ENCODE measurements at places on chromosomes 6 and 20.

DNA sequence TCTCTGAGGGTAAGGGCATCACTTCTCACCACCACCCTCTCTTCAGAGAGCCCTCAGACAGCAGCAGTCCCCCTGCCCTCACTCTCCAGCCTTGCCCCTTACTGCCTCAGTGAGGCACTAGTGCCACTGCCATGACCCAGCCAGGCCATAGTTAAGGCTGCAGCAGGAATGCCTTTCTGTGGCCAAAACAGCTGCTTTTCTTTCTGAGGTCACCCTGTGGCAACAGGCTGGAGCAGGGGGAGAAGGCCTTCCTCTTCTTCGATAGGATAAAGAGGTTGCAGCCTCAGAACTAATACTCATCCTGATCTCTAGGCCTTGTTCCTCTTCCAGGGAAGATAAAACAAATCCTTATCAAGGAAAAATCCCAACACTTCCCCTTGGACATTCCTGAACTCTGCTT is 56.8 kb upstream of the ECI2 start:
- no peak for DNase-seq

DNA sequence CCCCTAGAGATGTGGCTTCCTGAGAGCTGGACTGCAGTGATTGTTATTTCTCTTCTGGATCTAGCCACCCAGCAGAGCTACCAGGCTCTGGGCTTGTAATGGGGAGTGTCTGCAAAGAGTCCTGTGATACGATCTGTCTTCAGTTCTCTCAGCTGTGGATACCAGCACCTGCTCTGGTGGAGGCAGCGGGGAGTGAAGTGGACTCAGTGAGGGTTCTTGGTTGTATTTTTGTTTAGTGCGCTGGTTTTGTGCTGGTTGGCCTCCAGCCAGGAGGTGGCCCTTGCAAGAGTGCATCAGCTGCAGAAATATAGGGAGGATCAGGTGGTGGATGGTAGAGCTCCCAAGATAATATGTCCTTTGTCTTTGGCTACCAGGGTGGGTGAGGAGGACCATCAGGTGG is 33.7 kb downstream of the PAX1 start:
- no peak for DNase-seq

DNA sequence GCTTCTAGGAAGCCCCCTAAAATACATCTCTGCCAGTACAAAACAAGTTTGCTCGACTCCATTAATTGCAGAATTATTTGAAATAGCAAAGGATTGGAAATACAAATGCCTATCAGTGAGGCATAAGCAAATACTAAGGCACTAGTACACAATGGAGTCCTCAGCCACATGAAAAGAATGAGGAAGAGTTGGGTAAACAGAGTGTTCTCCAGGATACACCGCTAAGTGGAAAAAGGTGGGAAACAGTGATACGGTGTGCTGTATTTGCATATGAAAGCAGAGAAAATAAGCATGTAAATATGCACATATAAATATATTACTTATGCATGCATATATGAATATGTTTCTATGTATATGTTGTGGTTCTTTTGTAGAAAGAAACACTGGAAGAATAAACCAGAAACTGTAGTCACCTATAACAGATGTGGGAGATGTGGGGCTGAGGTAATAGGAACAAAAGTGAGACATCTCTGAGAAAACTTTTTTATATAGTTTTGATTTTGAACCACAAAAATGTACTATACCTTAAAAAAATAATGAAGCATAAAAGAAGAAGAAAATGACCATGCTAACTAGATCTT is 143.4 kb upstream of the MYLIP start:
- DNase-seq = no peak

GRCh38 chr6:115592025-115592424 is 468.7 kb downstream of the FRK start:
- no peak for DNase-seq

DNA sequence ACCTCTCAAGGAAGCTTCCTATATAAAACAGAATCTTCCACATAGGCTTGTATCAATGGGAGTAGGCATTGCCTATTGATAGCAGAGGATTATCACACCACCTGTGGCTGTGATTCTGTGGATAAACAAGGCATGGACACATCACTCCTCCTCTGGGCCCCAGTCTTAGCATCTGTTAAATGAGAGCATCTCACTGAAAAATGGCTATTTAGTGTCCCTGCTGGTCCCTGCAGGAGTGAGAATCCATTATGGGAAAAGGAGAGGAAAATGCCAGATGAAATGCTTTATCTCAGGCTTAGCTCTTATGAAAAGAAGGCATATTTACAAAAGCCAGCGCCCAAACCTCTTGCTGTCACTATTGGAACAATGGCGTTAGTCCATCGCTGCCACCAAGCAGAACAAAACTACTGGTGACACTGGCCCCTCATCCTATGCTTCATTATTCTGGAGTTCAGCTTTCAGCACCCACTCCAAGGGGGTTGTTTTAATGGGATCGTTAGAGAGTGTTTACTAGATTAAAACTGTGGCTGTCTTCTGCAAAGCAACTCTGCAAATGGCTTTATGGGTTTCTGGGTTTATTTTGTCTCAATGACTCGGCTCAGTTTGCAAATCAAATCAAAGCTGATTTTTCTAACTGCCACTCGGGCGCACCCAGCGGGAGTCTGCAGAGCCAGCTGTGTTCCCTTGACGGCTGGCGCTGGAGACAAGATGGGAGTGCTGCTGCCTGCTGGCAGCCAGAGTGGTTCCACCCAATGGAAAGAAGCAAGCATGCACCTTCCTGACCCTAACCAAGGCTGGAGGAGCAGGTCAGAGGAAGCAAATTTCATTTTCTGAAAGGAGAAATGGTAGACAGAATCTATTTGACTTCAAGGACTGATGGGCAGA is 658.8 kb upstream of the CHD6 start:
- no peak for DNase-seq

DNA sequence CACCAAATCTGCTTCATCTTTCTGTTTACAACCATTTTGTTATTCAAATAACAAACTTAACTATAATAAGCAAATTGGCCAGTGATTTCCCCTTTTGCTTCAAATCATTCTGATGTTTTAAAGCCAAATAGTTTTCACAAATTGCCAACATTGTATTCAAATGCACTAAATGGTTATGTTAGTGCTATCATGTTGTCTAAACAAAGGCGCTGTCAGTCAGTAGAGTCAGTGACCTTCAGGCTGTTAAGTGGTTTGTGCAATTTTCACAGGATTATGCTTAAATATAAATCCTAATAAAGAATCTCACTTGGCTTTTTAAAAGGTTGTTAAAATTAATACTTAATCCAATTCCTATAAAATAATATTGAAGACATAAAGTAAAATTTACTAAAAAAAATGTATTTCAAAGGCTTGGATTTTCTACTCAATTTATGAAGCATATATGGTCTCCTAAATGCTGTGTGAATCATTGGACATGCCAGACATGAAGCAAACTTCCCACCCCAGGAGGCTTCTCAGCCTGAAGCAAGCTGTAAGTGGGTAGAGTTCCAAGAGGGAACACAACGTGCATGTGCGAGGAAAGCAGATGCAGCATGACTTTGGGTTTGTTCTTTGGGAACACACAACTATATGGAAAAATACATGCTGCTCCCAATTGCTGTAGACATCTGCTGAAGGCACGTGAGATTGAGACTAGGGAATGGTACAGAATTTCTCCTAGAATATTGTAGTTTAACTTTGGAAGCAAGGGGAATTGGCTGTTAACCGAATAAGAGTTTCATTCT is 54.9 kb downstream of the RSPO3 start:
- DNase-seq = no peak

- no peak for DNase-seq
Observed at GRCh38 chr6:9086331-9086730, 651.0 kb upstream of the SLC35B3 start.

DNA sequence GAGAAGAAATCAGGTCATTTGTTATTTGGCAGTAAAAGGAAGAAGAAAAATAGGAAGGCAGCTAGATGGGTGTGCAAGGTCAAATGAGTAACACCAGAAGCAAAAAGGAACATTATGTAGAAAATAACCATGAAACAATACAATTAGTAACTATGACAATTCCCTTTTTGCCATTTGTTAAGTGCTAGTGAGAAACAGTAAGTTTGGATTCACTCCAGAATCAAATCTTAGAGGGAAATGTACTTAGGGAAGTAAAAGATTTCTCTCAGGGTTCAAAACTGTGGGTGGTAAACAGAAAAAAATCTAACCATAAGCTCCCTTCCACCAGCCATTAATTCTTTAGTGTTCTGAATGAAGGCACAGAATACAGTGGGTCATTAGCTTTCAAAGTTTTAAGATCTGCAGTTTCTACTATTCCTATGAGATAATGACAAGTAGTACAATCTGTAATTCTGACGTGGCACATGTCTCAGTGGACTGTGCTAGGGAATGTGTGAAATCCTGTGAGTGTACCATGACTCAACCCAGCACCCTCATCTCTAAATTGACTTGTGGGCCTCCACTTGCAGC is 17.1 kb downstream of the REPS1 start:
- DNase-seq = no peak

- DNase-seq = no peak
Observed at GRCh38 chr6:88730611-88731011, 232.8 kb downstream of the RNGTT start.

DNA sequence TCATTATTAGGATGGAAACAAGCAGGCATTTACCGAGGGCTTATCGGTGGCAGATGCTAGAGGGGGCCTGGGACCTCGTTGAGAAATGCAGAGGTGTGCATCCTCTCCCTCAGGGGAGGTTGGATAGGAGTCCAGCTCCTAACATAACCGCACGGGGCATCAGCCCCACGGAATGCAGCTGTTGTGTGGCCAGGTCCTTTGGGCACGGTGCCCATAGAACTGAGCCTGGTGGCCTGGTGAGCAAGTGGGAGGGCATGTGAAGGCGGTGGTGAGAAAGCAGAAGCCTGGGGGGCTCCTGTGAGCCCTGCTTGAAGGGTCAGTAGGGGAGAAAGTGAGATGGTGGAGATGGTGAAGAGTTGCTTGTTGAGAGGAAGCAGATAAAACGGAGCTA is 143.7 kb downstream of the CDH26 start:
- no peak for DNase-seq

DNA sequence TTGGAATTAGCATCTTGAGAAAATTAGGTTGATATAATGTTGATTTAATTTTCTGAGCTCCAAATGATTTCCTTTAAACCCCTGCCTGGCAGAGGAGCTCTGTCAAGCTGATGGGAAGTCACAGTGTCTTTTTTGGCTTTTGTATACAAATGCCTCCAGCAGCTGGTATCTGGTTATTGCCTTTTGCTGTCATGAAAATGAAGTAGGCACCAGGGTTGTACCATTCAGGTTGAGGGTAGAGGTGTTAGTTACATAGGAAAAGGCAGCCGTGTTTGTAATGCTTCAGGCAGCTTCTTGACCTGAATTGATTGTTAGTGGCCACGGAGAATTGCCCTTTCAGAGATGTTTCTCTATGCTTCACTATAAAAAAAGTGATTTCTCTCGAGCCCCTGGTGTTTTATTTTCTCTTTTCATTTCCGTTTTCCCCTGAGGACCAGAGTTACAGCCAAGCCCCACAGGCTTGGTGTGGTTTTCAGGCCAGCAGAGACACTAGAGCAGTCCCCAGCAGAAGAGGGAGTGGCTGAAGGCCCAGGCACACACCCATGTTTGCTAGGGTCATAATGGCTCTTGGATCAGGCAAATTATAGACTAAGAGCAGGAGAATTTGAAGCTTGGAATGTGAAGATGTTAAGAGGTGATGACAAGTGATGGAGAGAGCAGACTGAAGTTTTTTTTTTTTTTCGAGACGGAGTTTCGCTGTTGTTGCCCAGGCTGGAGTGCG is 21.6 kb downstream of the CMTR1 start:
- no peak for DNase-seq

DNA sequence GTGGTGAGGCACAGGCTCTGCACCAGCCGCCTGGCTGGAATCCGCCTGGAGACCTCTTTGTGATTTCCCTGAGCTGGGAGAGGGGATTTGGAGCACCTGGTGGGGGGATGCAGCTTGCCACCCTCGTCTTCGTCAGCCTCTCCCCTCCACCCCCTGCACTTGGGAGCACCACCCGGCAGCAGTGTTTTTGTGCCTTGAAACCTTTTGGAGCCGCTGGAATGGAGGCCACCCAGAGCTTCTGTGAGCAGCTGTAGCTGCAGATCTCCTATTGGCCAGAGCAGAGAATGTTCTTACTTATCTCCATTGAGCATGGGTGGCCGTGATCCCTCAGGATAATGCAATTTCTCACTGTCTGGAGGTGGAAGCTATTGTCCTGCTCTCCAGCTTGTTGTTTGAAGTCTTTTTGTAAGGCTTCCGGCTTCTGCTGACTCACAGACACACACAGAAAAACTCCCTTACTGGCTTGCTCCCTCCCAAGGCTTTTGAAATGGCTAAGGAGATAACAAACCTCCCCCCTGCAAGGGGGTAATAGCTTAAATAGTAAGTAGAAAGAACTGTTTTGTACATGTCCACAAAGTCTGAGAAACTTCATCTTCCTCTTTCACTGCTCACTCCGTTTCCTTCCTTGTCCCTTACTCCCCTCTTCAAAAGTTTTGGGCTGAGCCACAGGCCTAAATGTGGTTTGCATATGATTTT is 271.2 kb downstream of the PRL start:
- no peak for DNase-seq

DNA sequence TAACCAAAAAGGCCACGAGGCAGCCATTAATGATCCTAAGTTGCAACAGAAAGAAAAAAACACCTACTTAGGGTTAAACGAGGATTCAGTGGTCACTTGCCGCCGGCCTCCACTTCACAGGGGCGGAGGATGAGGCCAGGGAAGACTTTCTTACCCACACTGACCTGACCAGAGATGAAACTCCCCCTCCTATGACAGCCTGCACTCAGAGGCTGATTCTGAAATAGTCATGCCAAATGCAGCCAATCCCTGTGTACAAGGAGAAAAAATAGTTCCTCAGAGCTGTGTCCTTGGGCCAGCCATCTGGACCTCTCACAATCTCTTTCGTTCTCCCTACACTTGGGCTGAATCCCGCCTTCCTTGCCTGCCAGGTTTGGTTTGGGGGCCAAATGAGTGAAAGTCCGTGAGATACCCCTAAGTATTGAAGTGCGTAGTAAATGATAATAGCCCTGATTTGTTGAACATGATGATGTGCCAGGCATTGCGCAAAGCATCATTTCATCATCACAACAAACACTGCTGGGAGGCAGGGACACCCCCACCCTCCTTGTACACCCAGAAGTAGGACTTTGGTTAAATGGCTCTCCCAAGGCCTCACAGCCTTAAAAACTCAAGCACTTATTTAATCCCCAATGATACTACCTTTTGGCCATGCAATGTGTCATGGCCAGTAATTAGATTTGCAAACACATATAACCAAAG is 3.2 kb upstream of the IRF4 start:
- no peak for DNase-seq
